ENCODE measurements at places on chromosomes 11 and 22. TPM values are rescaled to one million over a fixed set of nuclear protein-coding genes. Genes with fewer than 3 reads are reported as not detected.

IGSF22 gene
- total RNA-seq, result not detected

GRCh38 chr22:29147331-29147899, 58.3 kb upstream of the EMID1 start:
- H3K36me3 ChIP-seq, result no peaks in the 10 kb centered on the region
- H3K4me3 ChIP-seq, result no peak overlapping the region
- H3K27ac ChIP-seq, result no peak overlapping the region
- no peaks in the 10 kb centered on the region for H3K4me1 ChIP-seq
- DNase-seq, result no peak

CENATAC gene
- total RNA-seq, result 19.3 TPM

DNA sequence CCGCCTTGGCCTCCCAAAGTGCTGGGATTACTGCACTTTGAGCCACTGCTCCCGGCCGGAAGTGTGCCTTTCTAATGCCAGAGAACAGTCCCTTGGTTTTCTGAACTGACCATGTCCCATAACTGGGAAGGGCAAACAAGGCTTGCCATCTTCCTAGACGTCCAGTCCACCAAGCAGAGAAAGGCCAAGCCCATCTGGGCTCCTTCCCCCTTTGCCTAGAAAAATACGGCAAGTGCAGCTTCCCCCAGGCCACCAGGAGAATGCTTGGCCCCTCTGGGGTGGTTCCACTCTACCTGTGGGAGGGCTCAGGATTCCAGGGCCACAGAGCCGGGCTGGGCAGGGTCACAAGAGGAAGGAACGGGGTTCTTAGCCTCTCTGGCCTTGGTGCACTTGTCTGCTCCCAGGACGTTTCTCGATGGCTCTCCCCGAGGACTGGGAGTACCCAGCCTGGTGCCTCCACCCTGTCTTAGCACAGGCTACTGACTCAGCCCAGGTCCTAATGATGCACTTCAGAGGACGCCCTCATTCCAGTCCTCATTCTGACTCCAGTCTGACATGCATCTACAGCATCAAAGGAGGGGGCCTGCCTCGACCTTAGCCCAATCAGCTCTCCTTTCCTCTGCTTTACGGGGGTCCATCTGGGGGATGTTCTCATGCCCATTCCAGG, 1.2 kb downstream of the USP2 start:
- H3K27ac ChIP-seq, result no peak overlapping the region
- H3K4me3 ChIP-seq, result no peak overlapping the region
- DNase-seq, result peak; percentile 58
- peaks cover 18% of the 10 kb centered on the region for H3K4me1 ChIP-seq

RANBP1 gene
- 233 TPM for total RNA-seq
